ENCODE measurements at places on chromosomes 16 and 17. TPM values are rescaled to one million over a fixed set of nuclear protein-coding genes. Genes with fewer than 3 reads are reported as not detected.

TNFRSF17 gene
- 0.63 TPM for total RNA-seq

PAM16 gene
- total RNA-seq: 40.9 TPM

NMRAL1 gene
- total RNA-seq: 63.1 TPM

BRICD5 gene
- 26.7 TPM for total RNA-seq

MPP2 gene
- 2.4 TPM for total RNA-seq

CCDC78 gene
- 15.1 TPM for total RNA-seq

PTX4 gene
- total RNA-seq: not detected

HELZ gene
- 69.0 TPM for total RNA-seq

C17orf78 gene
- not detected for total RNA-seq

PLEKHH3 gene
- total RNA-seq: not detected

NLRC3 gene
- 99.9 TPM for total RNA-seq

C17orf100 gene
- total RNA-seq: 4.2 TPM

ABI3 gene
- 16.6 TPM for total RNA-seq

TERB1 gene
- total RNA-seq: 0.81 TPM

PABPN1L gene
- not detected for total RNA-seq

COPZ2 gene
- total RNA-seq: 2.4 TPM

ITPRIPL2 gene
- total RNA-seq: 0.14 TPM

KIAA0513 gene
- total RNA-seq: 15.1 TPM

ITGAL gene
- 339 TPM for total RNA-seq

LGALS9B gene
- not detected for total RNA-seq

PDILT gene
- total RNA-seq: not detected

CCL3 gene
- total RNA-seq: 1.6 TPM

G6PC1 gene
- not detected for total RNA-seq

EEF2K gene
- 25.3 TPM for total RNA-seq

SLC5A11 gene
- 0.22 TPM for total RNA-seq

CHST5 gene
- not detected for total RNA-seq

KRT222 gene
- total RNA-seq: not detected

CAMKK1 gene
- 5.3 TPM for total RNA-seq

ITGAD gene
- total RNA-seq: not detected

GLP2R gene
- not detected for total RNA-seq

GDPD3 gene
- total RNA-seq: 25.0 TPM

NKD1 gene
- 5.9 TPM for total RNA-seq

OR3A3 gene
- not detected for total RNA-seq

KRT10 gene
- total RNA-seq: 47.8 TPM

PYDC1 gene
- total RNA-seq: not detected

GPS2 gene
- 147 TPM for total RNA-seq

CLEC3A gene
- total RNA-seq: not detected

CD300LB gene
- not detected for total RNA-seq

ZACN gene
- total RNA-seq: 0.21 TPM

SLC22A31 gene
- total RNA-seq: not detected
